ENCODE measurements at places on chromosomes 2 and 18.
A peak's percentile ranks its signal among the peaks of the same experiment; 100 is the strongest.

- DNase-seq, result no peak
Observed at GRCh38 chr2:53188851-53189510, 578.6 kb upstream of the CHAC2 start.

DNA sequence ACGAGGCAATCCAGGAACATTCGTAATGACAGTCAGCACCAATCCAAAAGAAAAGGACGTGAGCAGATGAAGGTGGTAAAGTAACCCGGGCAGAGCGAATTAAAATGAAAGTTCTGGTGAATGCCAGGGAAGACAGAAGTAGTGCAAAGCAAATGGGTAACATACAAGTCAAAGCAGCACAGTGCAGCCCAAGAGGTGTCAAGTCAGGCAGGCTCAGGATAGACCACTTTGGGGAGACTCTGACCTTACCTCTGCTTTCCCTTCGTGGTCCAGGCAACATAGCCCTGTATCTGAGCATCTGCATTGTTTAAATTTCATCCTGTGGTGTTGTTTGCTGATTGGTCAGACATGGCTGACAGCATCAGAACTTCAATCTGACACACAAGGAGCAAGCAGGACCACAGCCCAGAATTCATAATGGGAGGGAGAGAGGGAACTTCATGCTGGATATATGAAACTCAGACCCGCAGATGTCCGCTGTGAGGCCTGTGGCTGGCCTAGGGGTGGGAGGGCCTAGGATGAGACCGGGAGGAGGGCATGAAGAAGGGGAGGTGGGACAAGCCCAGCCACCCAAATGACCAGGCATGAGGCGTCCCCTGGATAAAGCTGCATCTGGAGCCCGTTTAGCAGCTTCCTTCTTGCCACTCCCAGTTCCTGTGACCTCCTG lies 285.7 kb downstream of the TCF4 start:
- DNase-seq, result no peak

- no peak for DNase-seq
Observed at GRCh38 chr2:229160180-229160579, 110.9 kb downstream of the PID1 start.

- no peak for DNase-seq
Observed at GRCh38 chr18:9177031-9177430, 40.5 kb downstream of the ANKRD12 start.

DNA sequence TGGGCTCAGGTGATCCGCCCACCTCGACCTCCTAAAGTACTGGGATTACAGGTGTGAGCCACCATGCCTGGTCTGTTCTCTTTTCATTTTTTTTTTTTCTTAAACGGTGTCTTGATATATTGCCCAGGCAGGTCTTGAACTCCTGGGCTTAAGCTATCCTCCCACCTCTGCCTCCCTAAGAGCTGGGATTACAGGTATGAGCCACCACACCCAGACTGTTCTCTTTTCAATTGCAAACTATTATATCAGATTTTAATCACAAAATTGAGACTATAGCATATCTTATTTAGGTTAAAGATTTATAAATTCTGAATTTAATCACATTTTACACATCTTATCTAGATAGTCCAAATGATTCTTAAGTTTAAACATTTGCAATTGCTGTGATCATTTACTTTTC lies 15.5 kb upstream of the ACTR2 start:
- no peak for DNase-seq

DNA sequence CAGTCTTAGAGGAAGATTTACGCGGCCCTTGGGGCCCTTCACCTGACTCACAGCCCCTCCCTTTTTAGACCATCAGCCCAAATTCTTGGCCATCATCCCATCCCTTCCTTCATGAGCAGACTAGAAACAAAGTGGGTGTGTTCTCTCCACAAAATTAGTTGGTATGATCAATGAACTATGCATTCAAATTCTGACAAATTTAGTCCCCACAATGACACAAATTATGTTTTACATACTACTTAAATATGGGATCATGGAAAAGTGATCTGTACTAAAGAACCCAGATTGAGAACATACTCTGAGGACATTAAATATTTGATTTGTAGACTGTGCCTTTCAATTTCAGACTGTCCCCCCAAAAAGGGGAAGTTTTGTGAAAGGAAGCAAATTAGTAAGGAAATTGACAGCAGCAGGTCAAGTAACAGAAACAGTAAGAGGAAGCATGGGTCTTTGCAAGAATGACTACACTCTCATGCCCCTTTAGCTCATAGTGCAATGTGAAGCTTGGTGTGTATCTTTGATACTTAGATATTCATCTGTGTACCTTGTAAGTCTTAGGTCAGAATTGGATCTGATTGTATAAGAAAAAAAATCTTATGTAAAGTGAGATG lies 2.2 kb upstream of the MAPRE2 start:
- DNase-seq, result no peak

- DNase-seq, result no peak
Observed at GRCh38 chr2:38201784-38202183, 125.8 kb upstream of the CYP1B1 start.

DNA sequence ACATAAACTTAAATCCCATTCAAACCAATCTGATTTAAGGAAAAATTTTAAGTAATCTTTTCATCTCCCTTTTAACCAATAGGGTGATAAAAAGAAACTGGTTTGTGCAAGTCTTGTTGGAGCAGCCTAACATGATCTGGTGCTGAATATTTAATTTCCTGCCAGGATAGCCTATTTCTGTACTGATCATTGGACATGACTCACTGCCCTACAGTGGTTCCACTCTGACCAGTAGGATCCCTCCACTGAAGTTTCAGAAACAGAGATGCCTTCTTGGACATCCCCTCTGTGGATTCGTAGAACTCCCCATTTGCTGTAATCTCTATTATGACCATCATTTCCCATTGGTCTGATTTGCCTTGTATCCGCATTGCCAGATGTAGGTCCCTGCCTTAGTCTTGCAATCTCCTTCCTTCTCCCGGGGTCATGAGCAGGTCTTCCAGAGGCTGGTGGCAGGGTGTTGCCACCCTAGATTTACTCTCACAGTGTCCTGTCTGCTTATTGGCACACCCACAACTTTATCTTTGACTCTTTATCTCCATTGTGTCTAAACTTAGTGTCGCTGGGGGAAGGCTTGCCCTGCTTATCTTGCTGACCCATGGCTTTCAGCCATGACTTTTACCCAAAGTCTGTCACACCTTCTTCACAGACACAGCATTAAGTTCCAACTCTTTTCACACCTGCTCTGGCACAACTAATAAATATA lies 12.3 kb upstream of the SETBP1 start:
- no peak for DNase-seq

DNA sequence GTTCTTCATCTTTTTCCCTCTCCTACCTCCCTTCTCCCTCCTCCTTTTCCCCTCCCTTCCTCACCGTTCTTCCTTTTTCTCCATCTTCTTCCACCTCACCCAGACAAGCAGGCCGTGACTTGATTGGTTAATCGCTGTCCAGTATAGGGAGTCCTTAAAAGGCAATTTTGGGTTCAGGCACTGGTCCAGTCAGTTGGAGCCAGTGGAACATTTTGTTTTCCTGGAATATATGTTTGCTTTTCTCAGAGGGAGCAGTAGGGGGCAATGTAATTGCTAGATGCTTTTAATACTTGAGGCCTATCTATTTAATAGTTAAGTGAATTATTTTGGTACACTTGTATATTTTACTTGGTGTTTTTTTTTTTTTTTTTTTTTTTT lies 15.0 kb downstream of the ELAC1 start:
- no peak for DNase-seq

GRCh38 chr2:175251425-175252041 lies 70.0 kb upstream of the ATP5MC3 start:
- DNase-seq, result peak; percentile 7

- no peak for DNase-seq
Observed at GRCh38 chr2:221133941-221134340, 438.2 kb downstream of the EPHA4 start.

DNA sequence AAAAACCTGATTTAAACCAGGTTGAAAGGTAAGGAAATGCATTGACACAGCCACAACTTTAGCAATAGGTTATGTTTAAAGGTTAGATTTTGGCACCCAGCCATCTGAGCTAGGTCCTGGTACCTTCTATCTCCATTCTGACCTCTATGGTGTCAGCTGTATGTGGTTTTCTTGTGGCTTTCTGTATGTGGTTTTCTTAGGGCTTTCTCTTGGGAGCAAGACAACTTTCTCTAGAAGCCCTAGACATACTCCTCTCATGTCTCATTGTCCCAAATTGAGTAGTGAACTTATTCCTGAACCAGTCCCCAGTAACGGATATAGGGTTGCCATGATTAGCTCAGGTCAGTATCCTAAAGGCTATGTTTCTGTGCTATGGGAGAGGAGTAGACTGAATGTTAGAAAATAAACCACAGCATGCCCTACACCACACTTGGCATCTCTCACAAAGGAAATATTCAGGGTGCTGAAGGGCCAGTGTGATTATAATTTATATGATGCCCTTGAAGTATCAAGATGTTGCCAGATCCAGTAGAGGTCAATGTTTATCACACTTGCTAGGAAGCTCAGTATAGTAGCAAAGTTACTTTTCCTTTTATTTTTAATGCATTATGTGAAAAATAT lies 176.1 kb downstream of the CAPN13 start:
- DNase-seq, result no peak

DNA sequence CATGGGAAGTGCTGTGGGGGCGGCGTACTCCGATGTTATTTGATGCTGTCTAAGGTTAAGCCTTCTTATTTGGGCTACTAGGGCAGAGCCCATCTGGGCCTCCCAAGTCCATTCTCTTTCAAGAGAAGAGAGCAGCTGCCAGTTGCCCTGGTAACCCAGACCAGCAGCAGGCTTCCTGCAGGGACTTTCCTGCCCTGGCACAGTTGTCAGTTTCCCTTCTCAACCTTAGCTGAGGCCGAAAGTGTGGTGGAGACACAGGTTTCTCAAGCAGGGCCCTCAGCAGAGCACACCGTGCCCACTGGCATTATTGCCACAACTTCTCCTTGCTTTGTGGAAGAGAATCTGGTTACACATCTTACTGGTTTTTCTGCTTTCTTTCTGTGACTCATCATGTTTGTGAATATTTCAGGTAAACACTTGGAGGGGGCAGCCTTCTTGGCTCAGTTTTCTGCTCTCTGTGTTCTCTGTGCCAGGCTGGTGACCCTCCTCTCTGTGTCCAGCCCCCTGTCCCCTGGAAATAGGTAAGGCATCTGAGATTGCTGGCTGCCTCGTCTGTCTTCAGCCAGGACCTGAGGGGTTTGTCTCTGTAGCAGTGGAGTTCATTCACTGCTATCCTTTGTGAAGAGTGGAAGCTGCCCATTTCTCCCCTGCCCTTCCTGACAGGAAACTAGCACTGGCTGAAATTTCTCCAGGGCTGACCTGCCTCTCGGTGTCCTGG lies 111.0 kb downstream of the B3GNT2 start:
- no peak for DNase-seq

DNA sequence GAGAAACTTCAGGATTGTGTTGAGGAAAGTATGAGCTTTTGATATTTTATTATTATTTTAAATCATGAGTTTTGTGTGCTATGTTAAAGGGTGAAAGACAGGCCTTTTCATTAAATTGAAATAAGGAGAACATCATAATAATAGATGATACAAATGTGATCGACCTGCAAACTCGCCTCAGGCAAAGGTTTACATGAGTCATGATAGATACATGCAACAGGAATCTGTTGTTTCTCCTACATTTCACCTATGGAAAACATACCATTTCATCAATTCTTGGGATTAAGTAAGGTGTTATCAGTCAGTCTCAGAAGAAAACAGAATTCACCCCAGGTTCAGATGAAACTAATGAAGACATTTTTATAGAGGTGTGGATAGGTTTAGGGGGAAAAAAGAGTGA lies 1992.5 kb upstream of the PIK3C3 start:
- DNase-seq, result no peak

- peak; percentile 5 for DNase-seq
Observed at GRCh38 chr2:203673933-203674332, 32.5 kb upstream of the CD28 start.

- DNase-seq, result no peak
Observed at GRCh38 chr2:203758841-203759689, 52.6 kb downstream of the CD28 start.

GRCh38 chr18:40075616-40076015 lies 1879.4 kb upstream of the PIK3C3 start:
- DNase-seq, result no peak

DNA sequence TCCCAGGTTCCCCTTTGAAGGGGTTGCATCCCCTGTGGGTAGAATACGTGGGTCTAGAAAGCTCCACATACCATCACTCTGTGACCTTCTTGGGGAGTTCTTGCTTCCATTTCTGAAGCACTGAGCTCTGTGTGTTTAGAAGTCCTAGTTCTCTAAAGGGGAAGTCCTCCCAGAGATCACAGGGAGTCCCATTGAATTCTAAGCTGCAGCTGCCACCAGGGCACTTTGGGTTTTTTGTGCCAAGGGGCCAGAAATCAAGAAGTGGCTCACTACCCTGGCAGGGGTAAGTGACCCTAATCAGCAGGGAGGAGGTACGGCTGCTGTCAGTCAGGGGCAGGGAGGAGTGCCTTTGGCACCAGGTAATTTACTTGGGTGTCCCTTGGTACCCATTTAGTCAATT lies 70.9 kb downstream of the EHD3 start:
- DNase-seq, result no peak

DNA sequence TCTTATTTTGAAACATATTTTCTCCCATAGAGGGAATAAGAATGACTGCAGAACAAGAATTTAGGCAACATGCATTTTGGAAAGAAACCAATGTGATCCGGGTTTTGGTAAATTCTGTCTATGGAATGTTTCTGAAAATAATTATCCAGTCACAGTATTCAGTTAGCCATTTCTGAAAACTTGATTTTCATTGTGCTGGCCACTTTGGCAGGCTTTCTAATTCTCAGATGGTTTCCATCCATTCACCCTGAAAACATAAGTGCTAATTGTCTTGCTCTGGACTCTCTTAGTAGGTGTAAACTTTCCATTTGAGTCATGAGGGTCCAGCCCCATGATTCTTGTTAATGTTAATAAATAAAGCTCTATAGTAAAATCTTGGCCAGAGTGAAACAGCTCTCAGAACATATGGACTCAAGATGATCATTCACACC lies 176.5 kb downstream of the RBM43 start:
- DNase-seq, result no peak

- DNase-seq, result no peak
Observed at GRCh38 chr2:19362094-19362754, 3.8 kb upstream of the OSR1 start.

- DNase-seq, result no peak
Observed at GRCh38 chr2:219356834-219357233, 24.3 kb upstream of the RESP18 start.

DNA sequence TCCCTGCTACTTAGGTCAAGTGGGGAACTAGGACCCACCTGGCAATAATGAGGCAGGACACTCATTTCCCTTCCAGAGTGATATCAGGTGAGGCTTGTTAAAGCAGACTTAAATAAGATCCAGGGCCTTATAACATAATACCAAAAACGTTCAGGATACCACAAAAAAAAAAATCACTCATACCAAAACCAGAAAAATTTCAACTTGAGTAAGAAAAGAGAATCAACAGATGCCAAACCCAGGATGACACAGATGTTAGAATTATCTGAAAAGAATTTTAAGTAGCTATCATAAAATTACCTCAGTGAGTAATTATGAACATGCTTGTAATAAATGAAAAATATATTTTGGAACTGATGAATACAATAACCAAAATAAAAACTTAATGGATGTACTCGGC lies 255.6 kb upstream of the OSR1 start:
- DNase-seq, result no peak
